ENCODE measurements at places on chromosomes 16 and 17.
A peak's percentile ranks its signal among the peaks of the same experiment; 100 is the strongest.

GRCh38 chr17:28366605-28367004, 1.6 kb upstream of the SEBOX start:
- no peak for DNase-seq

DNA sequence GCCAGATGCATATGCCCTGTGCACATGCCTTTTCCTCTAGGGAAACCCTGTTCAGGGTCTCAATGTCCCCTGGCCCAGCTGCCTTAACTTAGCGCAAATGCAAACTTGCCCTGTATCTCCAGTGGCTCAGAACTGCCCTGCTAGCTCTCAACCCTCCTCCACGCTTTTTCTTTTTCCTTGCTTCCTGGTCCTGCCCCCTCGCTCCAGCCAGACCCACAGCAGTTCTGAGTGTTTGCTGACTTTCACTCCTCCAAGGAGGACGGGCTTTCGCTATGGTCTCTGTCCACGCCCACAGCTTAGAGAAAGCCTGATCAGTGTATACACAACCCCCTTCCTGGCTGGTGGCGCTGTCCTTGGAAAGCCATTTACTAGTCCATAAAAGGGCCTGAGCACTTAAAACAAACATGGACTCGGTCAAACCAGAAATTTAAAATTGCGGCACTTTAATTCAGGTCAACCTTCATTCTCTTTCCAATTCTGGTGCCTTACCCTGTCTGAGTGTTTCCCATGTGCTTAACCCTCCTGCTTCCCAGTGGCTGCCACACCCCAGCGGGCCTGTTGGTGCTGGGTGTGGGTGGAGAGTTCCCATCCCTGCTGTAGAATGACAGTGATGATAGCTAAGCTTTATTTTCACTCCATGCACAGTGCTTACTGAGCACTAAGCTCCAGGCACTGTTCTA, 15.6 kb upstream of the TMEM98 start:
- DNase-seq: peak; percentile 70

GRCh38 chr17:12790249-12791106, 1.2 kb downstream of the ARHGAP44 start:
- no peak for DNase-seq

DNA sequence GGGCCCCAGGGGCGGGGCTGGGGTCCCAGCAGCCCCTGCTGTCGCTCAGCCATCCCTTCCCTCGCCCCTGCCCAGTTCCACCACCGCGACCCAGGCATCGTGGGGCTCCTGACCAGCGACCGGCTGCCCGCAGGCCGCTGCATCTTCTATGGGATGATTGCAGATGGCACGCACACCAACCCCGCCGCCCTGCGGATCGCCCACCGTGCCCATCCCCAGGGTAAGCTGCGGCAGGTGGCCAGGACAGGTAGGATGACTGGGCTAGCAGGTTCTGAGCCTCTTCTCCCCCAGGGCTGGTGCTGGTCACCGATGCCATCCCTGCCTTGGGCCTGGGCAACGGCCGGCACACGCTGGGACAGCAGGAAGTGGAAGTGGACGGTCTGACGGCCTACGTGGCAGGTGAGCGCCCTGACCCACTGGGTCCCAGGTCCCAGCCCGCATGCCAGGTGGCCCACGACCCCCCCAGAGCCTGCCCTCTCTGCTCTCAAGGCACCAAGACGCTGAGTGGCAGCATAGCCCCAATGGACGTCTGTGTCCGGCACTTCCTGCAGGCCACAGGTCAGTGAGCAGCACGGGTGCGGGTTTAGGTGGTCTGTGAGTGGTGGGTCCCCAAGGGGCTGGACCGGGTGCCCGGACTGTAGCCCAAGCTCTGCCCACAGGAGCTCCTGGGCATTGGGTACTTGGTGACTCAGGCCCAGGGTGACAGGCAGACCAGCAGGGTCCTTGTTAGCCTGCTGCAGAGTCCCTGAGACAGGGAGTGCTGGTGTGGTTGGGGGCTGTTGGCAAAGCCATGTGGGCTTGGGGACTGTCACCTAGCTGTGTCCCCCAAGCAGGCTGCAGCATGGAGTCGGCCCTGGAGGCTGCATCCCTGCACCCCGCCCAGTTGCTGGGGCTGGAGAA, 2.8 kb downstream of the CEMP1 start:
- DNase-seq: no peak

DNA sequence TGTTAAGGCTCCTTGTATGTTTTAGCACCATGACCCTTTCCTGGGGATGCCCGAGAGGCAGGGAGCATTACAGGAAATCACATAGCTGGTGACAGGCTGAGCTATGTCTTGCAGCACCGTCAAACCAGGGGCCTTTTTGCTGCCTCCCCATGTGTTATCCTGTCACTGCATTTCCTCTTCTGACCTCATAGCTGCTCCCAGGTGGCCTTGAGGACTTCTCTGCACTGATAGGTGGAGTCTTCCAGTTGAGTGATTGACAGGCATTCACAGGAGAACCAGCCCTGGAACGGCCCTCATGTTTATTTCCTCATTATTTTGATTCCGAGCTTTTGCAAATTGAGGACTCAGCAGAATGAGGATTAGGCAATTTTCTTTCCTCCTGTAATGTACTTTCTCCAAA, 349.6 kb downstream of the HAPSTR1 start:
- DNase-seq: no peak

GRCh38 chr17:37084372-37084771, 135.6 kb downstream of the AATF start:
- no peak for DNase-seq

DNA sequence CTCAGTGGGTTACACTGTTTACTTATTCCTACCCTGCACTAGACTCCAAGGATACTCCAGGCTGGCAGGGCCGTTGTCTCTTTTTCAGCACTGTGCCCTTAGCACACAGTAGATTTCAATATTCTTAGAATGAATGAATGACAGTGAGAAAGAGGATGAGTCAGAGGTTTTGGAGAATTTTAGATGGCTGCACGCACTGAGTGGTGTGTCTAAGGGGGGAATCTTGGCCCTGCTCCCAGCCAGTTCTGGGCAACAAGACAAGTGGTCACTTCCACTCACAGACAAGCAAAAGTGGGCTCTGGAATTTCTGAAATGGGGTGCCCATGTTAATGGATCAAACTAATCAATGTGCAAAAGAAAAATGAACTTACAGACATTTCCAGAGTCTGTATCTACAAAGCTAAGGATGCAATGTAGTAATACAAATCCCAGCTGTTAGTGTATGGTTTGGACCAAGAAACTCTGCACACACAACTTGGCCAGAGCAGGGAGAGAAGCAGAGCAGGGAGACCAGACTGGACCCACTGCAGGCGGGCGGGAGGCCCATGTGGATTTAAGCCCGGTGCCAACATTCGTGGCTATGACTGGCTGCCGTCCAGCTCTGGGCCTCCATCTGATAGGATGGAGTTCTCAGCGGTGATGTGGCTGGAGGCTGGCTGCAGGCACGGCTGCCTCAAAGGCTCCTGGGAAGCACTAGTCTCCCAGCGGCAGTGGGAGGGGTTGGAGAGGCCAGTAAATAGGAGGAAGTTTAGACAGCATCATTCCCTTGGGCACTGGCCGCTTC, 95.6 kb upstream of the CDYL2 start:
- DNase-seq: peak; percentile 7

DNA sequence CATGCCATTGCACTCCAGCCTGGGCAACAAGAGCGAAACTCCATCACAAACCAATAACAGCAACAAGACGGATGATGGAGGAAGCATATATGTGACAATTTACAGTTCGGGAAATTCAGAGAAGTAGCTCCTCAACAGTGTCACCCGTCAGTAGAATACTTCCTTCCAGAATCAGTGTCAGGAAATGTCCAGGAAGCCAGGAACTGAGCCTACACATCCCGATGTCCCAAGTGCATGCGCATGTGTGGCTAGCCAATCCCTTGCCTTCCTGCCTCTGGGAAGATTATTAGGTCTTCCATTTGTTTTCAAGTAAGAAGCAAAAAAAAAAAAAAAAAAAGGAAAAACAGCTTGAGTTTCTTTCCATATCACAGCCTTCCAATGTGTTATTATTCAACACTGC, 1.4 kb upstream of the PITPNC1 start:
- no peak for DNase-seq

- DNase-seq: peak; percentile 6
Measured at GRCh38 chr17:63222655-63223054, 223.5 kb downstream of the CYB561 start.

DNA sequence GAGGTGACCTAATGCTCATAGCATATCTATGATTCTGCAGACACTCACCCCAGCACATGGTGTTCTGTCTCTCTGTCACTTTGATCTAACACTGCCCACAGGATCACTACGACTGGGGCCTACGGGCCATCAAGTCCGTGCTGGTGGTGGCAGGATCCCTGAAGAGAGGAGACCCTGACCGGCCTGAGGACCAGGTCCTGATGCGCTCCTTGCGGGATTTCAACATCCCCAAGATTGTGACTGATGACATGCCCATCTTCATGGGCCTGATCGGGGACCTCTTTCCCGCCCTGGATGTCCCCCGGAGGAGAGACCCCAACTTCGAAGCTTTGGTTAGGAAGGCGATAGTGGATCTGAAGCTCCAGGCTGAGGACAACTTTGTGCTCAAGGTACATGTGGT, 146.4 kb downstream of the DNAH9 start:
- DNase-seq: no peak

- no peak for DNase-seq
Measured at GRCh38 chr16:2883458-2883908, 468 bp downstream of the FLYWCH2 start.

- DNase-seq: no peak
Measured at GRCh38 chr16:90070440-90070839, 6.7 kb downstream of the PRDM7 start.

GRCh38 chr16:10256784-10257641, 74.8 kb upstream of the GRIN2A start:
- DNase-seq: no peak

DNA sequence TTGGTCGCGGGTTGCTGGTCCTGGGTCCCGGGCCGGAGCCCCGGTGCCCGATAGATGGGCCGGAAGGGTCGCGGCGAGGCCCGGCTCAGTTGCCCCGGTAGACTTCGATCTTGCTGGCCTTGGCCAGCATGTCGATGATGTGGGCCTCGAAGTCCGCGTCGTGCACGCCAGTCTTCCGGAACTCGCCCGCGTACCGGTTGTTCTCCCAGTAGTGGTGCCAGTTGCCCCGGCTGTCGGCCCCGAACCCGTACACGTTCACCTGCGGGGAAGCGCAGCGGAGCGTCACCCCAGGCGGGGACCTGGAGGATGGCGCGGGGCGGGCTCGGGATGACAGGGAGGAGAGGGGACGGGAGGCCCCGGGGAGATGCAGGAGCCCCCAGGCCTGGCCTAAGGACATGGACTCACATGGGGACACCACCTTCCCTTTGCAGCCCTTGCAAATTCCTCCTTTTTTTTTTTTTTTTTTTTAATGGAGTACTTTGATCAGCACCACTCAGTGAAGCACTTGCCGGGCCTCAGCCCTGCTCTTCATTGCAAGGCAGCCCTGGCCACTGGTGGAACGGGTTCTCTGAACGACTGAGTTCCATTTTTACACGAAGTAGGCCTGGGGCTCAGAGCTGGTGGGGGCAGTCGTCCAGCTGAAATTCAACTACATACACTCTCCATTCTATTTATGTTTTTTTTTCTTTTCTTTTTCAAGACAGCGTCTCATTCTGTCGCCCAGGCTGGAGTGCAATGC, 35.1 kb downstream of the DDX19A start:
- DNase-seq: no peak

- no peak for DNase-seq
Measured at GRCh38 chr17:33073416-33073815, 81.8 kb downstream of the SPACA3 start.

DNA sequence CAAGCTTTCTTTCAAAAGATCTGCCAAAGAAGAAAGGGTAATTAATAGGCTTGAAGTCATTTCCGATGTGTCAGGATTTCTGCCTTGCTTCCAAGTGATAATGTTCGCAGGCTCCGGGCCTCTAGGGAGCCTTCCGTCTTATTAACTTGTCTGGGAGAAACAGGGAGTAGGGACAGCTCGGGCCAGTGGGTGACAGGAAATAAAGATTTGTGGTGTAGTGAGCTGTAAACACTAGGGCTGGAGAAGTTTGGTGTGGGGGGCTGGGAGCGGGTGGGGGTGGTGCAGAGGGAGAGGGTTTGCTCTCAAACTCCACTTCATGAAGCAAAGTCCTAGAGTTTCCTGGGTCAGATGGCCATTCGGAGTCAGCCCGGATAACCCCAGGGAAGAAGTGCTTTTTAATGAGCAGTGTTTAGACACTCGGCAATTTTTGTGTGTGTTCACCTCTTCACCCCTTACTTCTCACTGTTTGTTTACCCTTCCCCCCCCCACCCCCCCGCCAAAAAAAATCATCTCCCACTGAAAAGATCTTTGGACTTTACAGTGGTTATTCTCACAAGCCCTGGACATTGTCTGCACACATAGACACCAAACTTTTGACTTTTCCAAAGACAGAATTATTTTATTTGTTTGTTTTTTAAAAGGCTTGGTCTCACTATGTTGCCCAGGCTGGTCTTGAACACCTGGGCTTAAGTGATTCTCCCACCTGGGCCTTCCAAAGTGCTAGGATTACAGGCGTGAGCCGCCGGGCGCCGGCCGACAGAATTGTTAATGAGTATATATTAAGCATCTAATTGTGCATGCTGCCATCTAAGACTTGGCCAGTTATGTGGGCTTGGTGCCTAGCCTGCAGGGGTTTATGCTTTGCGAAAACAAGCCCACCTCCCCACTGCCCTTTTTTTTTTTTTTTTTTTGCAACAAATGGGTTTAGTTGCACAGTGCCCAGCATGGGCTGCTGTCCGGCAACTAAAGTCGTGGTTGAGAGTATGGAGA, 196.4 kb downstream of the CCDC182 start:
- no peak for DNase-seq

Data from foreskin fibroblast (primary cell).